ENCODE measurements at places on chromosomes 3 and 15. TPM values are rescaled to one million over a fixed set of nuclear protein-coding genes. Genes with fewer than 3 reads are reported as not detected.

The PAQR9 gene
- total RNA-seq: 3.0 TPM

The FBXO40 gene
- not detected for total RNA-seq

The TGM4 gene
- total RNA-seq: 0.08 TPM

The MAGEL2 gene
- not detected for total RNA-seq

The POTEB3 gene
- total RNA-seq: not detected
